ENCODE measurements at places on chromosomes 7 and 10.

- DNase-seq: no peak
Observed at GRCh38 chr10:42475168-42476098, 162.9 kb downstream of the ZNF33B start.

- DNase-seq: no peak
Observed at GRCh38 chr10:60549686-60550085, 160.0 kb upstream of the ANK3 start.

- DNase-seq: no peak
Observed at GRCh38 chr7:93551063-93551895, 23.2 kb downstream of the CALCR start.

- no peak for DNase-seq
Observed at GRCh38 chr7:158245724-158246041, 341.9 kb downstream of the PTPRN2 start.

- peak; percentile 89 for DNase-seq
Observed at GRCh38 chr10:33005322-33006301, 47.6 kb upstream of the ITGB1 start.

DNA sequence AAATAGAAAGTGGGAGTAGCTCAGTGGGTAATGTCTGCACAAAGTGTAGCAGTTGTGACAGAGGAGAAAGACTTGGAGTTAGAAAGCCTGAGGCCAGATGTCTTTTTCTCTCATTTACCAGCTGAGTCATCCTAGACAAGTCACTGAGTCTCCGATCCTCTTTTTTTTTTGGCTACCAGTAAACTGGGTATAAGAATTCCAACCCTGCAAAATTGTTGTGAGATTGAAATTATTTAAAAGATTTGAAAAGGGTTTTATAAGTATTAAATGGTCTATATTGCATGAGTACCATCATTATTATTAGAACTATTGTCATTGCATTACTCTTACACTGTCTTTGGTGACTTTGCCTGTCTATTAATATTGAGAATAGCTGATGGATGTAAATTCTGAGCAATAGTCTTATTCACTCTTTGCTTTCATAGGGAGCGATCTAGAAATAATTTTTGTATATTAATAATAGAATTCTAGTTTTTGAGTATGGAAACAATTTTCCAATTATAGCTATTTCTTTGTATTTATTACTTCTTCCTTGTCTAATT is 74.0 kb downstream of the ARID5B start:
- DNase-seq: no peak

Data from suprapubic skin (tissue), 4 donors.